Activated naive CD4-positive, alpha-beta T cell (primary cell): ENCODE measurements at places on chromosomes 12 and 14.

- no peak for DNase-seq
Measured at GRCh38 chr12:78871566-78871965, 7.0 kb downstream of the SYT1 start.

- no peak for DNase-seq
Measured at GRCh38 chr14:104140463-104141331, 2.3 kb downstream of the KIF26A start.

GRCh38 chr12:91538418-91538817 lies 355.8 kb upstream of the DCN start:
- DNase-seq, result no peak

- no peak for DNase-seq
Measured at GRCh38 chr12:44876544-44877410, 662 bp upstream of the NELL2 start.

- DNase-seq, result no peak
Measured at GRCh38 chr12:91687052-91688017, 458.3 kb downstream of the BTG1 start.

DNA sequence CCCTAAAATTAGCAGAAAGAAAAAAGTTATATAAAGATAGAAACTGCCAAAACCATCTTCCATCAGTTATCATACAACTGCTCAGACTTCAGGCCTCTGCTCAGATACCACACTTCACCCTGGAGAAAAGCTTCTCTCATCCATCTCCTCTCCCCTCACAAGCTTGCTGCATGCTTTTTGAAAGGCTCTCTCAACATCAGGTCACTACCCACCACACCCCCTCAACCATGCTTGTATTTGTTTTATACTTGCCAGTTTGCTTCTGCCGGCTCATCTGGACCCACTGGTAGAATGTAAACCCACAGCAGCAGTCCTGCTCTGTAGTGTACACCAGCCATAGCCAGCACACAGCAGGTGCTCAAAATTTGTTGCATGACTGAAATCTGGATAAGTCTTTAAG lies 8.8 kb downstream of the PPP1CC start:
- DNase-seq, result no peak

GRCh38 chr14:68164711-68165113 lies 345.1 kb downstream of the RAD51B start:
- no peak for DNase-seq
